Stimulated activated CD8-positive, alpha-beta memory T cell treated with anti-CD3 and anti-CD28 coated beads, Interleukin-4, amount 100 ng/mL, for 4 hours (primary cell): ENCODE measurements at places on chromosomes 5 and 9.

DNA sequence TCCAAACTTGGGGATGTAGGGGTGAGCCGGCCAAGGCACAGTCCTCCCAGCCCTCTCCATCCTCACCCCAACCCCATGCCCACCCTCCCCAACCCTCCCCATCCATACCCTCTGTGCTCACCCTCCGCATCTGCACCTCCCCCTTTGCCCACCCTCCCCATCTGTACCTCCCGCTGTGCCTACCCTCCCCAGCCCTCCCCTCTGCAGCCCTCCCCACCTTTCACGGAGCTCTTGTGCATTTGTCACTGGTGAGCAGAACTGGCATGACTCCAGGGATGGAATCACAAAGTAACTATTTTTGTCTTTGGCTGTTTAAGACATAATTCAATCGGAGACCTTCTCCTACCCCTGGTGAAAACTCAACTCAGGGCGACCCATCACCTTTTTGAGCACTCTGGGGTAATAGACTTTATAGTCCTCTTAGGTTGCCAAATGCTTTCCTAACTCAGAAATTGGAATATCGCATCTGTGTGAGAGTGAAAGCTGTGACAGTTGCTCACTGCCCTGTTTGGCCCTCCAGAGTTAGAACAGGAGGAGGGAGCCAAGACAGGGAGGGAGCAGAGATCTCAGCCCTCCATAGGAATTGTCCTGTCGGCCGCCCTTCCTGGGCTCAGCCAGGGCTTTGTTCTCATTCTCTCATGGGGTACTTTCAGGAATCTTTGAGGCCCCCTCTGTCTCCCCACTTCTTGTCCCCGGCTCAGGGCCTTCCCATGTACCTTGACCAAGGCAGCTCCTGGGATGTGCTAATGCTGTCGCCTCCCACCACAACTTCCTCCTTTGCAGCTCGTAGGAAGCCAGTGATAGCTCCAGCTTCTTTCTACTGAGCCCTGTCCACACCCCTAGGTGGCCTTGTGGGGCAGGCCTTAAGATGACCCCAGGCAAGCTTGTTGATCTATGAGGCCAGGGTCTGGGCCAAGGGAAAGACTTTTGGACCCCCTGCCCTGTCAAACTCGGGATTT is 36.2 kb downstream of the OTULIN start:
- no peak for DNase-seq

DNA sequence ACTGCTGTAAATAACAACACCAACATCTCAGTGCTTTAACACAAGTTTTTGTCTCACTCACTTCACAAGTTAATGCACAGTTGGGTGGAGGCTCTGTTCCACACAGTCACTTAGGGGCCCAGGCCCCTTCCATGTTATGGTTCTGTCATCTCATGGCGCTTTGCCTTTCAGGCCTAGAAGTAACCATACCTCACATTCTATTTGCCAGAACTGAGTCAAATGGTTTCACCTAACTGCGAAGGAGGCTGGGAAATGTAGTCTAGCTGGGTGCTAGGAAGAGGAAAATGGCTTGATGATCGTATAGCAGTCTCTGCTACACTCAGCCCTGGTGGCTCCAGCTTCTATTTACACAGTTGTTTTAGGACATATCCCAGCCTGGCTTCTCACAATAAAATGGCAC is 23.1 kb upstream of the MVB12B start:
- DNase-seq = no peak

DNA sequence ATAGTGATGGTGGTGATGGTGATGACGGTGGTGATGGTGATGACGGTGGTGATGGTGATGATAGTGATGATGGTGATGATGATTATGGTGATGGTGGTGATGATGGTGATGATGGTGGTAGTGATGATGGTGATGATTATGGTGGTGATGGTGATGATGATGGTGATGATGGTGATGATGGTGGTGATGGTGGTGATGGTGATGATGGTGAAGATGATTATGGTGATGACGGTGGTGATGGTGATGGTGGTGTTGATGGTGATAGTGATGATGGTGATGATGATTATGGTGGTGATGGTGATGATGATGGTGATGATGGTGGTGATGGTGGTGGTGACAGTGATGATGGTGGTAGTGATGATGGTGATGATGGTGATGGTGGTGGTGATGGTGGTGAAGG is 149.2 kb upstream of the IRX1 start:
- DNase-seq = no peak

GRCh38 chr5:5665225-5666075 is 243.0 kb downstream of the ICE1 start:
- no peak for DNase-seq

- no peak for DNase-seq
Measured at GRCh38 chr5:153546566-153546965, 56.1 kb downstream of the GRIA1 start.

DNA sequence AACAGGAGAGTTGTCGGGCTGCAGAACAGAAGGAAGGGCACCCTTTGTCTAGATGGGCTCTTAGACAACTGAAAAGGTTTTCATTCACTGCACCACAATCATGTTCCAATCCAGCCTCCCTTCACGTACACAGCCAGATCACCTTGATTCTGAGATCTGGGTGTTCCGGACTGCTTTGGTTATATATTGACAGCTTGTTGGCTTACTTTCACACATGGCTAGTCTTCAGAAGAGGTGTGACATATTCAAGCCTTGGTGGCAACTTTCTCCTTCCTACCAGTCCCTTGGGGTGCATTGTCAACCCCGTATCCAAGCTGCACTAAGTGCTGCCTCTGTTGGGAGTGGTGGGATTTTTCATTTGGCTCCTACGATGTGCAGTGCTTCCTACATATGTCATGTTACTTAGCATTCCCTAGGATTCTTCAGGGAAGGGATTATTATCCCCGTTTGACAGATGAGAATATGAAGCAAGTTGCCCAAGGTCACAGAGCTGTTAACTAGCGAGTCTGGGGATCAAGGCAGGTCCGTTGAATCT is 100.6 kb downstream of the LIFR start:
- no peak for DNase-seq

DNA sequence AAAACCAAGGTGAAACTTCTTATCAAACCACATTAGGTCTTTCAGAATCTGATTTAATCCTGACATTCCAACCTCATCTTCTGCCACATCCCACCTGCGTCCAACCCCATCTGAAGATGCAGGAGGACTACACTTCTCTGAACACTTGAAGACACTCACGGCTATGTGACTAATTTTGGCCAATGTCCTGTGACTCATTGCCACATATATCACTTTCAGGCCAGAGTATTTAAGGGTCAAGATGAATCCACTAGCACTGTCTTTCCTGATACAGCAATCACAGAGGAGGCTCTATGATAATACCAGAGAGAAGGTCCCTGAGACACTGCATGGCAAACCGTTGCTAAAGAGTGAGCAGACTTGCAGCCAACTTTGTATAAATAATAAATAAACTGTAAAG is 323.4 kb downstream of the NR2F1-AS1 start:
- DNase-seq = no peak

DNA sequence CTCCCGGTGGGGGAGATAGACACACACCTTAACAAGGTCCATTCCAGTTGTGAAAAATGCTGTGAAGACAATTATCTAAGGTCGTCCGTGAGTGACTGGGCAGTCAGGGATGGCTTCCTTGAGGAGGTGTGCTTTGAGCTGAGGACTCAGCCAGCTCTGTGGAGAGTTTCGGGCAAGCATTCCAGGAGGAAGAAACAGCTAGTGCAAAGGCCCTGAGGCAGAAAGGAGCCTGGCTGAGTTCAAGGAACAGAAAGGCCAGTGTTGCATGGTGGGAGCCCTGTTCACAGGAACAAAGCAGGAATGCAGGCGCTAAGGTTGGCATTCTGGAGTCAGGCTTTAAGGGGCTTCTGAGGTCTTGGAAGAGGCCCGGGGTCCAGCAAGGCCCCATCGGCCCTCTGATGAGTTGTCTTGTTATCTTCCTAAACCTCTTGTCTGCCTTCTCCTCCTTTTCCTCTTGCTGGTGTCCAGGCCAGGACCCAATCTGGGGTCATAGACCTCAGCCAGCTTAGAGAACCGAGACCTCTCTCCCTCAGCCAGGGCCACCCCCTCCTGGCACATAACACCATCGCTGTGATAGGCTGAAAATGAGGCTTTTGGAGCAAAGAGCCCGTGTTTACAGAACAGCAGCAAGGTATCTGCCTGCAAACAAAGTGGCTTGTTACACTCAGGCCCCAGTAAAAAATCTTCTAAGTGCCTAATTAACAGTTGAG is 270.2 kb upstream of the MVB12B start:
- DNase-seq = no peak

GRCh38 chr5:1109542-1110306 is 2.1 kb downstream of the SLC12A7 start:
- no peak for DNase-seq

DNA sequence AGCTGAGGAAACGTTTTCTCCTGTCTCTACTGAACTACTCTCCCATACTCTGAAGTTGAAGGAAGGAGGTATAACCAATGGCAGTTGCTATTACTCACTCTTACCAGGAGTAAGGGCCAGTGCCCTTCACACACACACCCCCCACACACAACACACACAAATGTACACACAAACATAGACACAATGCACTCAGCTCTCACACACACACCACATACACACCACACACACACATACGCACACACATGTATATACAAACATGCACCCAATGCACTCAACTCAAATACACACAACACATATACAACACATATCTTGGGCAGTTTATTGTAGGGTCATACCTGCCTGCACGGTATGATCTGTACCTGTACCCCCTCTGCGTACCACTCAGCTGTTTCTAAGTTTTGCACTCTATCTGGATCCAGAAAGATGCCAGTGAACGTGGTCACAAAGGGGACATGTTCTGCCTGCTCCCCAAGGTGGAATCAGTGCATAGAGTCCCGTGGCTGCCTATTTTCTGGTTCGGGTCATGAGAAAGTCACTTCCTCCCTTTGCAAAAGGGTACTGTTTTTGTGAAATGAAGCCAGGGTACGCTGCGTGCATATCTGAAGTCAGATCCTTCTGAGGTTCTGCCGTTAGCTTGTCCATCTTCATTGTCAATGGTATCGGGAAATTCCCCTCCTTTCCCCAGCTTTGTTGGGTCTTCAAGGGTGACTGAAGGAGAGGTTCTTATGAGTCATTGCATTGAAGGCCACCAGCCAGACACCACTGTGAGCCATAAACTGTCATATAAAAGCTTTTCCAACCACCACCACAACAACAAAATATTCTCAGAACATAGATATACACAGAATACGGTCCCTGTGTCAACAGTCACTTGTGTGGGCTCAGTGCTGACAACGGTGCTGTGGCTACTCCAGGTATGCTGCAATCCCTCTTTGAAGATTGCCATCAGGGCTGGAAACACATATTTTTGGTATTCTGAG is 131.9 kb downstream of the UGCG start:
- no peak for DNase-seq

DNA sequence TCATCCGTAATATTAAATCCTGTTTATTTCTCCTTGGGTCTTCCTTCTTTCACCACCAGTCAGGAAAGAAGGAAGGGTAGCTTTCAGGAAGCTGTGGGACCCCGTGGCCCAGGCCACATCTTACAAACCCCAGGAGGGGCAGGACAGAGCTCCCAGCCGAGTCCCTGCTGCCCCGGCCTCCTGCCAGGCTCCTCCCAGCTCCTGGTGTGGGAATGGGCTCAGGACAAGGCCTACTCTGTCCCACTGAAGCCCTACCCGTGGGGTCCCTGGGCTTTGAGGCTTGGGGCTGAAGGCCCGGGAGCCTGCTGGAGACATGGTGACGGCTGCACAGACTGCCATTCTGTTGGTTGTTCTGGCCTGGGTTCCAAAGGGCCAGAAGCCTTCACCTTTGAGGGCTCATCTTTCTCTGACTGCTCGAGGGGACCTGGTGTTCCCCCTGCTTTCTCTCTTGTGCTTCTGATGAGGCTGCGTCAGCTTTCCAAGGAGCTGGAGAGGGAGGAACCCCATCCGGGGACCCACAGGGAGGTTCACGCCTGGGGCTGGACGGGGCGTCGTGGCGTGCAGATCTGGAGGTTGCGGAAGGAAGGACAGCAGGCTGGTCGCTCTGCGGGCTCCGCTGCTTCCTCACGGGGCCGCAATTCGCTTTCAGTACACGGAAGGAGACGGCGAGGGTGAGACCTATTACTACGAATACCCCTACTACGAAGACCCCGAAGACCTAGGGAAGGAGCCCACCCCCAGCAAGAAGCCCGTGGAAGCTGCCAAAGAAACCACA is 86.6 kb downstream of the COL5A1 start:
- no peak for DNase-seq
